ENCODE measurements at places on chromosomes 6 and 20.

GRCh38 chr20:16749573-16749972 is 1.4 kb downstream of the OTOR start:
- no peak for DNase-seq

DNA sequence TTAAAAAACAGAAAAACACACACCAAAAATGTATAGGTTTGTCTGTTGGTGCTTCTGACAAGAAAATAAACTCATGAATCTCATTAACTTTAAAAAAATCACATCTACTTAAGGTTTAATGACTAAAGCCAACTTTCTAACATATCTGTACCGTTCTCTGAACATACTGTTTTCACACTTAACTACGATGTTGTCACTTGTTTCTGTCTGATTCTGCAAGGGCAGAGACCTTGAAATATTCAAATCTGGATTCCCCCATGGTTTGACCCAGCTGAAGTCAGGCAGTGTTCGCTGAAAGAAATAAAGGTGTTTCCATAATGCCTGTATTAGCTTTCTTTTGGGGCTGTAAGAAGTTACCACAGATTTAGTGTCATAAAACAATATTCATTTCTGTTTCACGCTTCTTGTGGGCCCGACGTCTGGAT is 2.7 kb upstream of the ASXL1 start:
- no peak for DNase-seq

DNA sequence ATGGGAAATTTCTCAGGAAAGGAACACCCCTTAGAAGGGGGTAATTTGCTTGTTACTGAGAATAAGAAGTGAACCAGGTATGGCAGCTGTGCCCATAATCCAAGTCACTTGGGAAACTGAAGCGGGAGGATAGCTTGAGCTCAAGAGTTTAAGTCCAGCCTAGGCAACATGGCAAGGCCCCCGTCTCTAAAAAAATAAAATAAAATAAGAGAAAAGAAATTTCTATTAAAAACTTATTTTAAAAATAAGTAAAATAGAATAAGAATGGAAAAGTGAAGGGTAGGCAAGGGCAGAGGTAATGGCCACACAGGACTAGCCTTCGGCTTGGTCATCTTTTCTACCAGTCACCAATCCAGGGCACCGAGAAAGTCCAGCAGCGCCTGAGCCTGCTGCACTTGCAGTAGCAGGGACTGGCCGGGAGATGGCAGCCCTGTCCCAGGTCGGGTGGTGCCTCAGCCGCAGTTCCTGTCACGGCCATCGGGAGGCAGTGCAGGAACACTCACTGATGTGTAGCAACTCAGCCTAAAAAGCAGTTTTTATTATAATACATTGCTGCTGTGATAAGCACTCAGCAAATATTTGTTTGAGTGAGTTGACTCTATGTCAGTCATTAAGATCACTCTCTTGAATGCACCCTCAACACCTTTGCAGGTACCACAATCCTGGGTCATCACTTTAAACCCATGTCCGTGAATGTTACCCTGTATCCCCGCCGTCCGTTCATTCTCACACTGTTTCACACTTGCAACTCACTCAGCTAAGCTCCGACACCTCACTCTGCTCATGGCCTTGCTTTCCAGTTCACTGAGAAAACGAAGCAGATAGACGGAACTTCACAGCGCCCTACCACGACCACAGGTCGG is 23.2 kb upstream of the GCM1 start:
- peak; percentile 74 for DNase-seq

- DNase-seq = peak; percentile 55
Measured at GRCh38 chr6:84466511-84466910, 239.1 kb upstream of the CEP162 start.

DNA sequence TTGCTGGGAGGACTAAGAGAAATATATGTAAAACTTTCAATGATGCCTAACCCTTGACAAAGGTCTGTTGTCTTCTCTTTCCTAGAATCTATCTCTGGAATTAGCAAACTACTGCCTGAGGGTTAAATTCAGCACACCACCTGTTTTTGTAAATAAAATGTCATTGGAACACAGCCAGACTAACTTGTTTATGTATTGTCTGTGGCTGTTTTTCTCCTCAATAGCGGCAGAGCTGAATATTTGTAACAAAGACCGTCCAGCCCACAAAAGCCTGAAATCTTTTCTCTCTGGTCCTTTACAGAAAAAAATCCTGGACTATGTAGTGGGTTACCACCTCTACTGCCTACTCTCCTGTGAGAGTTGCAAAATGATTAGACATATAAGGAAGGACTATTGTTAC is 33.3 kb upstream of the SYNDIG1 start:
- DNase-seq = no peak
